Mesendoderm (in vitro differentiated cells): ENCODE measurements at places on chromosomes 5 and 9.

- peak; percentile 69 for DNase-seq
These were observed 1.5 kb downstream of the LCN2 start for GRCh38 chr9:128150594-128151308.

DNA sequence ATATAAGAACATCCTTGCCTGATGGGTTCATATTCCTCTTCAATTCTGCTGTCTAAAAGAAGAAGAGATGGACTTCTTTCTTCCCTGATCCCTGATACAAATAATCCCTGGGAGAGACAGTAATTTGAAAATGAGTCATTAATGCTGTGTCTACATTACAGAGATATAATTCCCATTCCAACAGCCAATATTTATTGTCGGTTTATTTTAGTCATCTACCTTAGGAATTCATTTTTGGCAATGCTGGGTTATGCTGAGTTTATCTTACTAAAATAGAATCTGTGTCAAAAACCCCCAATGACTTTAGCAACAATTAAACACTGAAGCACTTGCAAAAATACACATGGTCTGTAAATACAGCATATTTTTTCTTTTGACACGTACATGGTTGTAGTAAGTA lies 23.9 kb downstream of the ZNF474 start:
- DNase-seq = no peak

DNA sequence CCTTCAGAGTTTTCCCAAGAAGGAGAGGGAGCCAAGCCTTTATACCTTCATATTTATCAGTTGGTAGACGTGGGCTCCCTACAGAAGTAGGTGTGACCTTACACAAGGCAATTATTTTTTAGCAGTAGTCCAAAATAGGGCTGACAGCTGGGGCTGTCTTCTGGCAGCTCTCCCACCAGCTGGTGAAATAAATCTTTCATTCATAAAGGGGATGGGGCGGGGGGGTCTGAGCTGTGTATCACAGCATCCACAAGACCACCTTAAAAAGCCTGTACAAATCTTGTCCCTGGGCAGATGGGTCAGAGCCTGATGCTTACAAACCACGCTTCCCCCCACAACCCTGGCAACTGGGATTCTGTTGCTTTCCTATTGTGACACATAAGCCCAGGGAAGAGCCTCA lies 19.7 kb downstream of the CSF2 start:
- no peak for DNase-seq

DNA sequence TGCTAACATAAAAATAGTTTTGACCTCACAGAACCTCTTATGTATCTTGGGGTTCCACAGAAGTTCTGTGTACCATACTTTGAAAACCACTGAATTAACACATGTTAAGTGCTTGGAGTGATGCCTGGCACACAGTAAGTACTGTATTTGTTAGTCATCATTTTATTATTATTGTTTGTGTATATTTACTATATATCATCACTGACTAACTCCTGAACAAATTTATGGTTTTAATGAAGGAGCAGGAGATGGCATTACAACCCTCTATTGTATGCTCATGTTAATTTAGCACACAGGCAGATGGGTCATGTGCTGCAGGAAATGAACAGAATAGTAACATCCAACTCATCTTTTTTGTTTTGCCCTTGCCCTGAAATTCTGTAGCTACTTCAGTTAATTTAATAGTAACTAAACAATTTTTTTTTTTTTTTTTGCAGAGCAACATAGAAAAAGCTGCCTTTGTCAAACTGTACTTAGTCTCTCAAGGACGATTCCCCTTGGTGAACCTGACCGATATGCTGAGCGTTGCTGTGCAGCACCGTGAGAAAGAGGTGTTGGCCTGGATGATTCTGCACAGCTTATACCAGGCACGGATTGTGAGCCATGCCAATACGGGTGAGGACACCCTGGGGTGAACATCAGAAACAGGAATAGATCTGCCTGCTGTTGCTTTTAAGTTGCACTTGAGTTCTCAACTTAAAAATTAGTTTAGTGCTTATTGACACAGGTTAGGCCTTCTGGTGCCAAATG lies 45.4 kb downstream of the HACD4 start:
- no peak for DNase-seq

- no peak for DNase-seq
These were observed 164.8 kb downstream of the COMMD10 start for GRCh38 chr5:116249648-116250047.
